ENCODE measurements at places on chromosomes 2 and 18.

DNA sequence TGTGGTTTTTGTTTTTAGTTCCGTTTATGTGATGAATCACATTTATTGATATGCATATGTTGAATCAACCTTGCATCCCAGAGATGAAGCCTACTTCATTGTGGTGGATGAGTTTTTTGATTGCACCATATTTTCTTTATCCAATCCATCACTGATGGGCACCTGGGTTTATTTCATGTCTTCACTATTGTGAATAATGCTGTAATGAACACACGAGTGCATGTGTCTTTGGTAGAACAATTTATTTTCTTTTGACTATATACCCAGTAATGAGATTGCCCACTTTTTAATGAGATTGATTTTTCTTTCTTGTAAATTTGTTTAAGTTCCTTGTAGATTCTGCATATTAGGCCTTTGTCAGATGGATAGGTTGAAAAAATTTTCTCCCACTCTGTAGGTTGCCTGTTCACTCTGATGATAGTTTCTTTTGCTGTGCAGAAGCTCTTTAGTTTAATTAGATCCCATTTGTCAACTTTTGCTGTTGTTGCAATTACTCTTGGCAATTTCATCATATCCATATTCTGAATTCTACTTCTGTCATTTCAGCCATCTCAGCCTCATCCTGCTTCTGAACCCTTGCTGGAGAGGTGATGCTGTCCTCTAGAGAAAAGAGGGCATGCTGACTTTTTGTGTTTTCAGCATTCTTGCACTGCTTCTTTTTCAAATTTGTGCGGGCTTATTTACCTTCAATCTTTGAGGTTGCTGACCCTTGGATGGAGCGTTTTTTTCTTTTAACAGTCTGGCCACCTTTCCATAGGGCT is 96.2 kb upstream of the CTAGE1 start:
- DNase-seq, result no peak

GRCh38 chr18:73785300-73785699 is 362.3 kb downstream of the FBXO15 start:
- no peak for DNase-seq

DNA sequence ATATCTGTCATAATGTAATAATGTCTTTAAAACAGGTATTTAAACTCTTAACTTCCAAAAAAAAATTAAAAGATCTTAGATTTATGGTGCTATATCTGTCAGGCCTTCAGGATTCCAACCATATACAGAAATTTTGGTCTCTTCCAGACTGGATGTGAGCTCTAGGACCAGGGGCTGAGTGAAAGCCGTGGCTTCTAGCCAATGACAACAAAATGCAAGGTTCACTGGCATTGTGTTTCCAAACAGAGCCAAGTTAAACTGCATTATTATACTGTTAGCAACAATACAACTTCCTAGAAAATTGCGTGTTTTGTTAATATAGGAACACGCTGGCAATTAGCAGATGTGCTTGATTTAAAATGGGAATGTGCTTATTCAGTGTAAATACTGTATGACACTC is 809.8 kb upstream of the SOX11 start:
- DNase-seq, result peak; percentile 42

DNA sequence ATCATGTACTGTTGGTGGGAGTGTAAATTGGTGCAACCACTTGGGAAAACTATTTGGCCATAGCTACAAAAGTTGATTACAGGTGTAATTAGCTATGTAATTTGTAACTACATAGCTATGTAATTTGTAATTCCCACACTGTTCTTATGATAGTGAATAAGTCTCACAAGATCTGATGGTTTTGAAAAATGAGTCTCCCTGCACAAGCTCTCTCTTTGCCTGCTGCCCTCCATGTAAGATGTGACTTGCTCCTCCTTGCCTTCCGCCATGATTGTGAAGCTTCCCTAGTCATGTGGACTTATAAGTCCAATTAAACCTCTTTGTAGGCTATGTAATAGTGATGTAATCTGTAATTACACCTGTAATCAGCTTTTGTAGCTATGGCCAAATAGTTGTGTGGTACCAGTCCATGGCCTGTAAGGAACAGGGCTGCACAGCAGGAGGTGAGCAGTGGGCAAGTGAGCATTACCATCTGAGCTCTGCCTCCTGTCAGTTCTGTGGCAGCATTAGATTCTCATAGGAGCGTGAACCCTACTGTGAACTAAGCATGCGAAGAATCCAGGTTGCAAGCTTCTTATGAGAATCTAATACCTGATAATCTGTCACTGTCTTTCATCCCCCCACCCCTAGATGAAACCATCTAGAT is 133.7 kb upstream of the COPS8 start:
- DNase-seq, result no peak

- DNase-seq, result no peak
Measured at GRCh38 chr2:133317178-133317577, 251.1 kb downstream of the NCKAP5 start.

DNA sequence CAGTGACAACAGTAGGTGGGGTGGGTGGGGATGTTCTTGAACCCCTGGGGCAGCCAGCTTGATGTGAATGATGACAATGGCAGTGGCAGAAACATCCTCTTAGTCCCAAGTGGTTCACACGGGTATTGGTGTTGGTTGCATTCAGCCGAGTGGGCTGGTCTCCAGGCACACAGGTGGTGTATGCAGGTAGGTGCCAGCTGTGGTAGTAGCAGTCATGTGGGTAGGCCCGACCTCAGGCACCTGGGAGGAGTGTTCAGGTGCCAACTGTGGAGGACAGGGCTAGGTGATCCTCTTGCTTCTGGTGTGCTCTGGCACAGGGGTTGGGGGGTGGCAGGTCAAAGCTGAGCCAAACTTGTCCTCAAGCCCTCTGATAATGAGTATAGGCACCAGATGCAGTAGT is 327.6 kb upstream of the CYP26B1 start:
- no peak for DNase-seq

GRCh38 chr2:96437512-96437911 is 67.6 kb downstream of the NEURL3 start:
- no peak for DNase-seq

GRCh38 chr2:30217644-30218337 is 13.5 kb upstream of the LBH start:
- DNase-seq, result no peak

DNA sequence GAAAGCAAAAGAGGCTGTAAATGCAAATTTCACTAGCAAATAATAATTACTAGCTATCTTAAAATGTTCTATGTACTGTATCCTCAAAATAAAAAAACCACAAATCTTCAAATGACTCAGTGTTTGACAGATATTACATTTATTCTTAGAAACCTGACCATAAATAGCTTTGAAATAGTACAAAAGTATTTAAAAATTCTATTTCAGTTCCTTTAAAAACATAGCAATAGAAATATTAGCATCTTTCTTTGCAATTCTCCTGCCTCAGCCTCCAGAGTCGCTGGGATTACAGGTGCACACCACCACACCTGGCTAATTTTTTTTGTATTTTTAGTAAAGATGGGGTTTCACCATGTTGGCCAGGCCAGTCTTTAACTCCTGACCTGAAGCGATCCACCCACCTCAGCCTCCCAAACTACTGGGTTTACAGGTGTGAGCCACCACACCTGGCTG is 50.6 kb downstream of the MSH6 start:
- DNase-seq, result no peak

- DNase-seq, result no peak
Measured at GRCh38 chr2:41572154-41572553, 475.7 kb upstream of the PKDCC start.

- DNase-seq, result peak; percentile 49
Measured at GRCh38 chr2:121237980-121238665, 46.9 kb downstream of the TFCP2L1 start.

- DNase-seq, result peak; percentile 76
Measured at GRCh38 chr2:58107803-58108710, 61.5 kb downstream of the VRK2 start.

DNA sequence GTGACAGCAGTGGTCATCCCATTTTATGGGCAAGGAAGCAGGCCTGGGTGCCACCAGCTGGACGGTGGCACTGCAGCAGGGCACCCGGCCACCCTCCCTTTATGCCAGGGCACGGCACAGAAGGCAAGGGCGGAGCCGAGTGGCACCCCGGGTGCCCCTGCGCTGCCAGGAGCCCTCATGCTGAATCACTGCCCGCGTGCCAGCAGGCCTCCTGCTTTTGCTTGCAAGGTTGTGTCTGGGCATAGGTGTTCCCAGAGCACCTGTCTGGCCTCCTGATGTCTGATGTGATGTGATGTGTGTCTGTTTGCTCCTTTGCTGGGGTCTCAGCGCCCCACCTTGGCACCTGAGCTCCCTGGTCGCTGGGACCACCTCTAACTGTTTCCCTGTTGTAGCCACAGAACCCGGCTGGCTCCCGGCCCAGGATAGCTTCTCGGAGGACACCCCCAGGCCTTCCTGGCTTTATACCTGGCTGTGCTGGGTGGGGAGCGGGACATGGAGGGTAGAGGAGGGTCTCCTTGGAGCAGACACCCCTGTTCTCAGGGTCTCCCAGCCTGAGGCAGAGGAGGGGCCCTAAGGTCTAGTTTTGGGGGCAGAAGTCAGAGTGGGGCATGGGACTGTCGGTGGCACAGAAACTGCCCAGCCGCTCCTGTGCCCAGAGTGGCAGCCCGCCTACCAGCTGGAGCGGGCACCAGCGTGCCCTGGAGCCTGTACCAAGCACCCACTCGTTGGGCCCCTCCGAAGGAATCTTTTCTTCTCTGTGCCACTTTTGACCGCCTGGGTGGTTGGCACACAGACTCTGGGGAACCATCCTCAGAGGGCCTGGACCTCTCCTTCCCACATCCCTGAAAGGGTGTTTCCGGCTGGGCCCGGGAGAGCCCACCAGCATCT is 3.6 kb downstream of the GPC1 start:
- DNase-seq, result no peak

DNA sequence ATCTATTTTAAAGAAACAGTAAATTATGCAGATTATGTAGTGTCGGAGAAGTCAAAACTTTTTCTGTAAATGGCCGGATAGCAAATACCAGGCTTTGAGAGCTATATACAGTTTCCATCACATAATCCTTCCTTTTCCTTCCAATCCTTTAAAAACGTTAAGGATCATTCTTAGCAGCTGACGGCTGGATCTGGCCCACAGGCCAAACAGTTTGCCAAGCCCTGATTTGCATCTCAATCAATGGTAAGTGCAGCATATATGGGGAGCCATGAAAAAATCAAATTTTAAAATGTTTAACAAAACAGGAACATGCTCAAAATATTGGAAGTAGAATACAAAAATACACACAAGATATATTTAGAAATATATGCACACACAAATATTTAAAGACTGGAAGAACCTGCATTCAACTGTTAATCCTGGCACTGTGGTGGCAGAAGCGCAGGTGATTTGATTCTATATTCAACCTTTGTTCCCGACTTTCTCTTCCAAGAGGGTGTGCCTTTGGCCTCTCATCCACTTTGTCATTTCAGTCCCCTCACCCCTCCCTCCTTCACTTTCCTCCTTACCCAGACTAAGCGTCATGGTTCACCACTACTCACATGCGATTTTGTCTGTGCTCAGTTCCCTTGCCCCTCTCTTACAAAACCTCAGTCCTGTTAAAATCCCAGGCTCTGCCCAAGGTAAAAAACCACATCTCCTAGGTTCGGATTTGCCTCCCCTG is 27.3 kb downstream of the NDUFA10 start:
- DNase-seq, result no peak

DNA sequence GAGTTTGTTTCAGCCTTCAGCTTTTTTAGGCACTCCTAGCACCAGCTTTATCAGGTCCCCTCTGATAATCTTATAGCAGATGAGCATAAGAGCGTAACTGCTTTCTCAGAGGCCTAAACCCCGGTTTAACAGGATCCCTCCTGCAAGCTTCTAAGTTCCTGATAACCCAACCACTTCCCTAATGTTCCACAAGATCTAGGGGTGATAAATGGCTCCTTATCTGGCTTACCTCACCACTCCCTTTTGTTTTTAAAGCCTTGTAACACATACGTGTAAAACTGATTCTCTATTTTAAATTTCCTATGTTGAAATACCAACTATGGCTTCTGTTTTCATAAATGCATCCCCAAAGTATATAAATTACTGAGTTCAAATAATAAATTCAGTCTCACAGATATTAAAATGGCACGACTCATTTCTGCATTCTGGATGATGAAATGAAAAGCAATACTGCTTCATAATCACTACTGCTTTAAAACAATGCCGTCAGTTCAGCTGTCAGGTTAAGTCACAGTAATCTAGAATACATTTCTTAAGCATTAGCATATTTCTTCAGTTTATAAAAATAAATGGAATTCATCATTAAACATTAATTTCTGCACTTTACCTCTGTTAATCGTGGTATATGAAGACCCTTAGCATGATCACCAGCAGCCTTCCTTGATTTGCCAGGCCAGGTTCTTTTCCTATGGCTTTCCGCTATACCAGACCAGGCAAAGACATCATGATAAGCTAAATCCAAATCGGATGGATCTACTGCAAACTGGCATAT is 126.3 kb downstream of the C2orf74 start:
- DNase-seq, result no peak
